T-helper 2 cell (primary cell): ENCODE measurements at places on chromosomes 5 and 9.

DNA sequence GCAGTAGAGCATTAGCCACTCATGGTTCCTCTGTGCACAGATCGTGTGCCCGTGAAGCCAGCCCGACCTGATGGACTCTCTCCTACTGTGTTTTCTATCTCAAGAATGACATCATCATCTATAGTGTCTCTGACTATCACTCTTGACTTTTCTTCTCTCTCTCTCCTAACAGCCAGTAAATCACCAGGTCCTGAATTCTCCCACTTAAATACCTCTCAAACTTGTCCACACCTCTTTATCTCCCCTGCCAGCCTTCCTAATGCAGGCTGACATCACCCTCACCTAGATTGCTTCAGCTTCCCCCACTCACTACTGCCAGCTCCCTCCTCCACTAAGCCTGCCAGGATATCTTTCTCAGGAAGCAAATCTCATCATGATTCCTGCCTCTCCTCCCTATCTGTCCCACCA, 90.6 kb upstream of the MIER3 start:
- no peak for DNase-seq

DNA sequence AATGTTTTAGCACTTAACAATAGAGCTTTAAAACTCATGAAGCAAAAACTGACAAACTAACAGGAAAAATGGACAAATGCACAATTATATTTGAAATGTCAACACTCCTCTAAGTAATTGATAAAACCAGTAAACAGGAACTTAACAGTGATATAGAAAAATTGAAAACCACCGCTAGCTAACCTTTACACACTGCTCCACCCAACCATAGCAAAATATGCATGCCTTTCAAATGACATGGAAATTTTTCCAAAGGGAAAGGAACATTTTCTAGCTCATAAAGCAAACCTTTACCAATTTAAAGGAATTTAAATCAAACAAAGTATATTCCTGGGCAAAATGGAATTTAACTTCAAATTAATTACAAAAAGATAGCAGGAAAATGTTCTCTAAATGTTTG, 109.2 kb downstream of the ADAMTS19 start:
- no peak for DNase-seq

- no peak for DNase-seq
These were observed 151.2 kb upstream of the WWC1 start for GRCh38 chr5:168140241-168140640.

DNA sequence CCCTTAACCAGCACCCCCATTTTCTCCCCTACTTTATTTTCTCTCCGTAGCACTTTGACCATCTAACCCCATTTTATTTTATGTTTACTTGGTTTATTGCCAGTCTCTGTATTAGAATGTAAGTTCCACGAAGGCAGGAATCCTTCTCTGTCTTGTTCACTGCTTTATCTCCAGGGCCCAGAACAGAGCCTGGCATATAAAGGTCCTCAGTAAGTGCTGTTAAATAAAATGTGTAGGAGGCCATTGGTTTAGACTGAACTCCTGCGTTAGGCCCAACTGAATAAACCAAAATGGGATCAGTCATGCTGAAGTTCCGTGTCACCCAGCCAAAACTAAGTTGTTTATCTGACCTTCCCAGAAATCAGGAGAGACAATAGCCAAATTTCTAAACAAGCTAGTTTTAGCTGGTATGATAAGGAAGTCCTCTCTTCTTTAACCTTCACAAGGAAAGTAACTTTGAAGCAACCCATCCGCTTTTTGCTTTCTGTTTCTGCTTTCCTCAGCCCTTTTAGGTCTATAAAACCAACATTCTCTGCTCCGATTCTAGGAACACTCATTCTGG, 29.0 kb upstream of the CCNJL start:
- DNase-seq = no peak

DNA sequence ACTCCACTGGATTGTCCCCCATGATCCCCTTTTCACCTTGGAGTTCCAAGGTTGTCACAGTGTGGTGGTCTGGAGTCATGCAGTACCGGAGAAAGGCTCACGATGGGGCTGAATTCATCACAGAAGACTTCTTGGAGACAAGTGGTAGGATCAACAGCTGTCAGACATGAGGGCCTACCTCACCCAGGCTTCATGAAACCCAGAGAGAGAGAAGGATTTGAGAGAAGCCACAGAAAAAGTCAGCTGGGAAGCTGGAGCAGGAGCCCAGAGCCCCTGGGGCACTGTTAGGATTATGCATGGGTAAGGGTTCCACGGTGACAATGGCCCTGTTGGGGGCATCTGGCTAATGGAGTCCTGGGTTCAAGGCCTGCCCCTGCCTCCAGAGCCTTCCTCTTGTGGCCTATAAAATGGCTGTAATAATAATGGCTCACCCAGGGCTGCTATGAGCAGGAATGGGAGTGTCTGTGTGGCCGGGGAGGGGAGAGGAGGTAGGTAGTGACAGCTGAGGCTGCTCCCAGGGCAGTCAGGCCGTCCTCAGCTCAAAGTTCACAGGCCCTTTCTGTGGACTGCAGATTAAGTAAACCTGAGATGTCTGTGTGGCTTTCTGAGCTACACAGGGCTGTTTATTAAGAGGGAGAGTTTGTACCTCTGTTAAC, 910 bp downstream of the TRIM14 start:
- DNase-seq = no peak

DNA sequence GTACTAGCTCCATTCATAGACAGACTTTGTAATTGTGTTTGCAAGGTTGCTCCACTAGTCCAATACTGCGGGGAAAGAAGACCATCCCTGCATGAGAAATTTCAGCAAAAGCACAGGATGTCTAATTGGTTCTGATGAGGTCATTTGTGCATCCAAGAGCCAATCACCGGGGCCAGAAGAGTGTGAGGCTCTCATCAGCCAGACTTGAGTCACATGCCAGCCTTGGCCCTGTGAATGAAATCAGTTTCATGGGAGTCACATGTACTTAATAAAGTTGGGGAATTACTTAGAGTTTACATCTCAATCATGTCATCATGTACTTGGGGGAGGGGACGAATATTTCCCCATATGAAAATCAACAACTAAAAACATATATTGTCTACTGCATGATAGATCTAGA, 1236.0 kb downstream of the MAT2B start:
- DNase-seq = no peak

- DNase-seq = no peak
These were observed 27.0 kb upstream of the PRRC2B start for GRCh38 chr9:131366761-131367401.
